ENCODE measurements at places on chromosomes 6 and 20.

DNA sequence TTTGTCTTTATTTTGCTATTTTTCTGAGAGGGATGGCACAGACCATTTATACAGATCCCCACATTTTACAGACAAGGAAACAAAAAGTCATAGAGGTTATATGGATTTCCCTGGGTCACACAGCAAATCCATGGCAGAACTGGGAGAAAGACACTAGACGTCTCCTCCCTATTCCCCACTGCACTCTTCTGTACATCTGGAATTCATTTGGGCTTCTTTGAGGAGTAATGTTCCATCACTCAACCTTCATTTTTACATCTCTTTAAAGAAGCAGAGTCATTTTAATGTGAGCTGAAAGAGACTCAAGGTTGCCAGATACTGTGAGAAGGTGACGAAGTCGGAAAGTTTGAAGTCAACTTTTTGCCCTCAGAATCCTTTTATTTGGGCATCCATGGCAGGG, 207.3 kb downstream of the OTOR start:
- DNase-seq = no peak

GRCh38 chr6:33602180-33602579, 18.9 kb upstream of the ITPR3 start:
- DNase-seq = no peak

DNA sequence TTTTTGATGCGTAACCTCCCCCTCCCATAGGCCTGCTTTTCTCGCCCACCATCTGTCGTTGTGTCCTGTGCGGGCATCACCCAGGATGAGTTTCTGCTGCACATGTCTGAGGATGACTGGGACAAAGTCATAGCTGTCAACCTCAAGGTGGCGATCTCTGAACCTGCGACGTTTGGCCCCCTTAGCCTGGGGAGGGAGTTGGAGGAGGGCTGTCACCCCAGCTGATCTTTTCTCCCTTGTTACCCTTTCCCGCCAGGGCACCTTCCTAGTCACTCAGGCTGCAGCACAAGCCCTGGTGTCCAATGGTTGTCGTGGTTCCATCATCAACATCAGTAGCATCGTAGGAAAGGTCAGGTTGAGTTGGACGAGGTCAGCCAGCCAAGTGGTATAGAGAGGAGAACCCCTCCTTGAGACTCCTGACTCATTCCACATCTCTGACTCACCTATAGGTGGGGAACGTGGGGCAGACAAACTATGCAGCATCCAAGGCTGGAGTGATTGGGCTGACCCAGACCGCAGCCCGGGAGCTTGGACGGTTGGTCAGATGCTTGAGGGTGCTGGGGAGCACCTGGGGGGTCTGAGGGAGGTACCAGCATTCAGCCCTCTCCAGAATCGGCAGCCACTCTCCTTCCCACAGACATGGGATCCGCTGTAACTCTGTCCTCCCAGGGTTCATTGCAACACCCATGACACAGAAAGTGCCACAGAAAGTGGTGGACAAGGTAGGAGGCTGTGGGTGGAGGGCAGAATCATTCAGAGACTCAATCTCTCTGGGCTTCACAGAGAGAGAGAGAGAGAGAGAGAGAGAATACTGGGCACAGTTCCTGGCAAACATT, 954 bp downstream of the HSD17B8 start:
- peak; percentile 27 for DNase-seq

DNA sequence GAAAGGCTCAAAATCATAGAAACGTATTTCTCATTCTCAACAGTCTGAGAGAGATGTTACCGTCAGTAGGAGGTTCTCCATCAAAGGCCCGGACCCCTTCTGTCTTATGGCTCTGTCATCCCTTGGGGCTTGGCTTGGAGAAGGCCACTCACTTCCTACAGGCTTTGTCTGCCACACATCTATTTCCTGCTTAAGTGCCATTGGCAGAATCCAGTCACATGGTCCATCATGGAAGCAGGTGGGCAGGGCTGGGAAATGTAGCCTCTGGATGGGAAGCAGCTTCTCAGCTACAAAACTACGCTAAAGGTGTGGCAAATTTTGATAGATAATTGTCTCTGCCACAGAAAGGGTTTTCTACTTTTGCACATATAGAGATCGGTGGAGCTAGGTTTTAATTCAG, 12.6 kb upstream of the ZFP64 start:
- DNase-seq = no peak

DNA sequence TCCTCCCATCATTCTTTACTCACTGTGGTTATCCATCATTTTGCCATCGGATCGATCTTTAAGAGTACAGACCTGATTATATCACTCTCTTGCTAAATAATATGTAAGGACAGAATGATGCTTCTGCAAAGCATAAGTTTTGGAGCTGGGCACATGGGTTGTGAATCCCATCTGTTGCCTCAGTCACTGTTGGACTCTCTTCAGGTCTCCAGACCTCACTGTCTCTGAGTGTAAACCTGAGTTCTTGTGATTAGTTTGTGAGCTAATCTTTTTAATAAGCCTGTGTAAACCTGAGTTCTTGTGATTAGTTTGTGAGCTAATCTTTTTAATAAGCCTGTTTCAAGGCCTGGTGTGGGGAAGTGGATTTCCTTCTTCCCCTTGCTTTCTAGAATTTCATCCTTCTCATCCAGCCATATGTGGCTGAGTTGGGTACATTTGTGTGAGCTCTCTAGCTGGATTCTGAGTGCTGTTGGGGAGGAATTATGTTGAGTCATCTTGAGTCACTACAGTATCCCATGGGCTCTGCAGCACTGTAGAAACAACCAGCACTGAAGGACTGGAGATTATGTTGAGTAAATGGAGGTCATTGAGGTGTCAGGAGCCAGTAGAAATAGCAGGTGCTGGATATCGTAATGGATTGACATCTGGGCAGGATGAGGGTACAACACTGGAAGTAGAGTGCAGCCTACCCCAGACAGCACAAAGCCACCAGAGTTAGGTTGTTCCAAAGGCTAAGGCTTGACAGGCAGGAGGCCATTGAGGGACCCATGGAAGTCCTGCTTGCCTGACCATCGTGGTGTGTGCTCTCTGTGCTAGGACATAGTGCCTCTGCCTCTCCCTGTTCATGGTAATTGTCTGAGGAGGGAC, 52.4 kb downstream of the SCAND1 start:
- no peak for DNase-seq

DNA sequence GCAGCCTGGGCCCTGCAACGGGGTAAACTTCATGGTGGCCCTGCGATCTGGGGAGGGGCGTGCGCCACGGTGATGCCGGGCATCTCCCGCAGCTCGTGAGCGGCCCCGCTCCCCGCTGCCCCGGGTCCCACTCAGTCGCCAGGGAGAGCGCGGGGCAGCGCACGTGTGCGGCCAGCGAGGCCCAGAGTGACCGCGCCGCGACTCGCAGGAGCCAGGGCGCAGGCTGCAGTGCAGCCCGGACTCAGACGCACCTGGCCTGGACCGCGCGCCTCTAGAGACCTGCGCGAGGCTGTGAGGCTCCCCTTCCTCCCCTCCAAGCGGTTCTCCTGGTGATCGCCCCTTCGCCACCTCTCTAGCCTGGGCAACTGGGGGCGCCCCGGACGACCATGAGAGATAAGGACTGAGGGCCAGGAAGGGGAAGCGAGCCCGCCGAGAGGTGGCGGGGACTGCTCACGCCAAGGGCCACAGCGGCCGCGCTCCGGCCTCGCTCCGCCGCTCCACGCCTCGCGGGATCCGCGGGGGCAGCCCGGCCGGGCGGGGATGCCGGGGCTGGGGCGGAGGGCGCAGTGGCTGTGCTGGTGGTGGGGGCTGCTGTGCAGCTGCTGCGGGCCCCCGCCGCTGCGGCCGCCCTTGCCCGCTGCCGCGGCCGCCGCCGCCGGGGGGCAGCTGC, 652 bp downstream of the BMP6 start:
- no peak for DNase-seq

DNA sequence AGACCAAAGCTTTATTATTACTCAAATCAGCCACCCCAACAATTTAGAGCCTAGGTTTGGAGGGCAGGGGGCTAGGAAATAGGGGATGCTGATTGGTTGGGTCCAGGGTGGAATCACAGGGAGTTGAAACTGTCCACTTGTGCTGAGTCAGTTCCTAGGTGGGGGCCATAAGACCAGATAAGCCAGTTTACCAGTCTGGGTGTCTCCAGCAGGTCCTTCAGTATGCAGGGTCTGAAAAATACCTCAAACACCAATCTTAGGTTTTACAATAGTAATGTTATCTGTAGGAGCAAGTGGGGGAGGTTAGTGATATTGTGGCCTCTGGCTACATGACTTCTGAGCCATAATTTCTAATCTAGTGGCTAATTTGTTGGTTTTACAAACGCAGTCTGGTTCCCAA, 63.2 kb downstream of the UBR2 start:
- DNase-seq = no peak

DNA sequence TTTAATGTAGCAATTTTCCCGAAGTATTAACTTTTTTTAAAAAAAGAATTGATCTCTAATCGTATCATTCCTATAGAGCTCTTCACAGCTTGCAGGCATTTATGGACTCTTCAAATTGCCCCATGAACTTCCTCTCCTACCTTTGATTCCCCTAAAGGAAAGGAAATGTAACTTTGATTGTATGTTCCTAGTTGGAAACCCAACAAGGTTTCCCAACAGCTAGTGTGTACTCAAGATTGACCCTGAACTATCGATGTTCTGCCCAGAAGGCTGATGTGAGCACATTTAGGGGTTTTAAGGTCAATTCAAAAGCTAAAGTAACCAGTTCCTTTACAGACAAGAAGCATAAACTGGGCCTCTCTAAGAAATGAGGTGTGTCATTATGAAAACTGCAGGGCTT, 491.7 kb downstream of the PTPRT start:
- DNase-seq = no peak

DNA sequence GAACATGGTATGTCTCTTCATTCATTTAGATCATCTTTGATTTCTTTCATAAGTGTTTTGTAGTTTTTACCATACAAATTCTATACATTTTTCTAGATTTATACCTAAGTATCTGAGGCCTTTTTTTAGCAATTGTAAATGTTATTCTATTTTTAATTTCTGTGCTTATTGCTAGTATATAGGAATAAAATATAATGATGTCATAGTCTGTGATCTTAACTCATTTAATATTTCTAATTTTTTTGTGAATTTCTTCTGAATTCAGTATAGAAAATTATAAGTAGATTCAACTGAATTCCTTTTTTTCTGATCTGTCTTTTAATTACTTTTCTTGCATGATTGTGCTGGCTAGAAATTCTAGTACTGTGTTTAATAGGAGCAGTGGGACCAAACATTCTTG, 520.6 kb downstream of the NKAIN2 start:
- no peak for DNase-seq

DNA sequence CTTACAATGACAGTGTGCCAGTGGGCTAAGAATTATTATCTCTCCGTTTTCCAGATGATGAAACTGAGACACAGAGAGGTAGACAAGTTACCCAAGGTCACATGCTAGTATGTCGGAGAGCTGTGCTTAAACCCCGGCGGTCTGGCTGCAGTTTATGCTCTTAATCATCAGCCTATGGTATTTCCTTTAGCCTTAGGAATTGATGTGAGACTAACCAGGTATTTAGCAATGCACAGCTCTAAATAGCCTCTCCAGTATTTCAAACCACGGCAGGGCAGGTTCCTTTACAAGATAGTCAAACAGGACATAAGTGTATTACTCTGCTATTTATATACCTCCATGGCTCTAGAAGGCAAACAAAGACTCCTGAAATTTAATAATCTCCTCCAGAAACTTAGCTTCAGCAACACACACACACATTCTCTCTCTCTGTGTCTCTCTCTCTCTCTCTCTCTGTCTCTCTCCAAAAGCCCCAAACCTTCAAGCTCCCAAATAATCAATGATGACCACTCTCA, 142.0 kb upstream of the ZNF217 start:
- DNase-seq = no peak

- no peak for DNase-seq
Measured at GRCh38 chr20:6397115-6397514, 274.3 kb upstream of the FERMT1 start.

DNA sequence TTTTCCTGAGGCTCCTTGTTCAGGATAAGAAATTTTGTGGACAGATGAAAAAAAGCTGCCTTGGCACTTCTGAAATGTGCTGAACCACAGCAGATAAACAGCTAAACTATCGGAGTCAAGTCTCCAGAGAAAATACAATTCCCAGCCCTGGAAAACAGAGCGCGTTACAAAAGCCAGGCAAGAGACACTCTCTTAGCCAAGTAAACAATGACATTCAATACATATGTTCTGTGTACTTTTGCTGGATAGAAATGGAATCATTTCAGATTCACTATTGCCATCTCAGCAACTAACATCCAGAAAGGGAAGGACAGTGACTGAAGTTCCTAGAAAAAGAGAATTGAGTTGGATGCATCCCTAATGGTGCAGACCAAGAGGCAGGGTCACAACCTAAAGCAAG, 196.8 kb upstream of the NRSN1 start:
- no peak for DNase-seq

- no peak for DNase-seq
Measured at GRCh38 chr6:18477301-18477941, 90.3 kb downstream of the RNF144B start.

DNA sequence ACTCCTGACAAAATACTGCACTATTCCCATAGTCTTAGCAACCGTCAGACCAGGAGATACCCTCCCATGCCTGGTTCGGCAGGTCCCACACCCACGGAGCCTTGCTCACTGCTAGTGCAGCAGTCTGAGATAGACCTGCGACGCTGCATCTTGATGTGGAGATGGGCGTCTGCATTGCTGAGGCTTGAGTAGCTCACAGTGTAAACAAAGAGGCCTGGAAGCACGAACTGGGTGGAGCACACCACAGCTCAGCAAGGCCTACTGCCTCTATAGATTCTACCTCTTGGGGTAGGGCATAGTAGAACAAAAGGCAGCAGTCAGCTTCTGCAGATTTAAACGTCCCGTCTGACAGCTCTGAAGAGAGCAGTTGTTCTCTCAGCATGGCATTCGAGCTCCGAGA, 25.4 kb downstream of the TMEM244 start:
- DNase-seq = no peak

DNA sequence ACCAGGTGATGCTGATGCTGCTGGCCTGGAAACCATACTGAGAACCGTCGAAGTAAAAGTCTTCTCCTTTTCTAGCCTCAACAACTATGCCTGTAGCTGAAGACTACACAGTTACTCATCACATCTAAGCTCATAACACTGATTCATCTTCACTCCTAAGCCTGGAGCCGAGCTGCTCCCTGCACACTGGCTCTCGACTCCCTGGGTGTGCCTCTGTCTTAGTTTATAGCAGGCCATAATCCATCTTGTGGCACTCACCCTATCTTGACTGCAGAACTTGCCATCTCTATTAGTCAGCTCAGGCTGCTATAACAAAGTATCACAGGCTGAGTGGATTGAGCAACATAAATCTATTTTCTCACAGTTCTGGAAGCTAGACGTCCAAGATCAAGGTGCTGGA, 191.0 kb downstream of the UNC5CL start:
- no peak for DNase-seq

DNA sequence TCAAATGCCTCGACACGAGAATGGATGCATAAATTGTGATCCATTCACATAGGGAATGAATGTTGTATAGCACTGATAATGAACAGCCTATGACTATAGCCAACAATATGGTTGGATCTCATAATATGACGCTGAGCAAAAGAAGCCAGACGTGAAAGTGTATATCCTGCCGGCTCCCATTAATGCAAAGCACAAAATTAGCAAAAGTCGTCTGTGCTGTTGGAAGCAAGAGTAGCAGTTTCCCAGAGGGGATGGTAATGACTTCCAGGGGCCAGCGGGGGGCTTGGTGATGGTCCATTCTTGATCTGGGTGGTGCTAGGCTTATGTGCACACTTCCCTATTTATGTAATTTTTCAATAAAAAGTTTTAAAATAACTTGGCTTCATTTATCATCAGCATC, 1.0 kb upstream of the TAGAP start:
- DNase-seq = no peak

Measured in stimulated activated CD4-positive, alpha-beta T cell treated with anti-CD3 and anti-CD28 coated beads, TNF-alpha, amount 100 ng/mL, for 1 hour (primary cell).